GM10248 (cell line): ENCODE measurements at places on chromosomes 13 and 19.

DNA sequence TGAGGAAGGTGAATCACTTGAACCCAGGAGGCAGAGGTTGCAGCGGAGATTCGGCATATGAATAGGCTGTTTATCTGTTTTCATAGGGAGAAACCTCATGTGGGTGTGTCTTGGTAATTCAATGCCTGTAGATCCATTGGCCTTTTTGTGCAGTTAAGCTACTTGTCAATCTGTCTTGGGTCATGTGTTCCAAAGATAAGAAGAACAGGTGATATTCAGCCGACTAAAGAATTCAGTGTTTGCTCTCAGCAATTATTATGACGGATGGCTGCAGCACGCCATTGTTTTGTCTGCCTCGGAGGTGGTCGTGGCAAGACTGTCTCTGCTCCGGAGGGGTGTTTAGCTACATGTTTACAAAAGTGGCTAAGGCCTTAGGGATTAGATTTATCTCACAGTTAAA, 573.0 kb upstream of the PCDH9 start:
- DNase-seq = no peak

DNA sequence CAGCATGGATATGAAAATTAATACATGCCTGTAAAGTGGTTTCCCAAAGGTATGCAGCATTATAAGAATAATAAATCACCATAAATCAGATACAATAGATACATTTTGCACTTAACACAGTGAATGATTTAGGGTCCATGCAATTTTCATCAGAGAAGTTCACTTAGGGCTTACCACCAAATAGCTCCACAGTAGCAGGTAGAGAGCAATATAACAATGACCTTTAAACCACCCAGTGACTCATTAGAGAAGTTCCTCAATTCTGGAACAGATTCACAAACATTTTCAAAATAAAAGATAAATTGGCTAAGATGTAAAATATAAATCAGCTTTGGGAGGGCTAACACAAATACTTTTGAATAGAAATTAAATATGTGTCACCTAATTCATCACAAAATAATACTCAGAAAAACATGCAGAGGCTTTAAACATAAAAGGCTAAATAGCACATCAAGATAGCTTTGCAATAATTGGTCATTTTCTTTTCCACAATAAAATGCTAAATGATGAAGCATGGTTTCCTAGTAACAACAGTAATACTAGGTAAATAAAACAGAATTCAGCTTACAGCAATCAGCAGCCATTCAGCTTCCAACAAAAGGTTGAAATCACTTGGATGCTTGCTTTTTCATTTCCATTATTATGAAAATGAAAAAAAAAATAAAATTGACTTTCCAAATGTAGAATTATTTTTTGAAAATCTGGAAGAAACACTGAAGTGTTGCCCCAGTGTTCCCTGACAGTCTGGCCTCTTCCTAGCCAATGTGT, 84.3 kb upstream of the NBEA start:
- no peak for DNase-seq

DNA sequence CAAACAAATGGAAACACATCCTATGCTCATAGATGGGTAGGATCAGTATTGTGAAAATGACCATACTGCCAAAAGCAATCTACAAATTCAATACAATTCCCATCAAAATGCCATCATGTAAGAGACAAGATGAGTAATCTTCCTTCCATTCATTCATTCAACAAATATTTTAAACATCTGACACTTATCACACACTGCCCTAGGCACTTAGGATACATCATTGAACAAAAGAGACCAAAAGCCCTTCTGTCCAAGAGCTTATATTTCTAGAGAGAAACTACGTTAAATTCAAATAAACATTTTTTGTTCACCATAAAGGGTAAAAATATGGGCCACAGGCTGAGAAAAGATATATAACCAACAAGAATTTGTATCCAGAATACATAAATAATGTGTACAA, 20.5 kb upstream of the LHFPL6 start:
- DNase-seq = no peak

DNA sequence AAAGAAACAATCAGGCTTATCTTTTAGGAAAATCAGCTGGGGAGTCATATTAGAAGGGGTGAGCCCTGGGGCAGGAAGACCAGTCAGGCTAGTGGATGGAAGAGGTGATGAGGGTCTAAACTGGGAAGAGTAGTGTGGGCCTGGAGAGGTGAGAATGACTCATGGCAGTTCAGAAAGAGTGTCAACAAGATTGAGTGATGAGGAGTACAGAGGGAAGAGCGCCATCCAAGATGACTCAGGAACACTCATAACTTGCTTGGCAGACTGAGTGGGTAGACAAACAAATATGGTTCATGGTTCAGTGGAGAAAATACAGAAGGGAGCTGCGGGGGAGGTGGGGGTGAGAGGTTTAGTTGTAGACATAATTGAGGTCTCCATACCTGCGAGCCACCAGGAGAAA, 17.3 kb upstream of the CLDN10 start:
- no peak for DNase-seq

- peak; percentile 62 for DNase-seq
These were observed at the start of gene ANGPTL4 for GRCh38 chr19:8363803-8364771. Gene ANGPTL4 (plus strand): TSS chr19:8364155. CDS start chr19:8364322, 167 bp downstream.

- DNase-seq = no peak
These were observed 180.7 kb downstream of the STK24 start for GRCh38 chr13:98396071-98396710.

DNA sequence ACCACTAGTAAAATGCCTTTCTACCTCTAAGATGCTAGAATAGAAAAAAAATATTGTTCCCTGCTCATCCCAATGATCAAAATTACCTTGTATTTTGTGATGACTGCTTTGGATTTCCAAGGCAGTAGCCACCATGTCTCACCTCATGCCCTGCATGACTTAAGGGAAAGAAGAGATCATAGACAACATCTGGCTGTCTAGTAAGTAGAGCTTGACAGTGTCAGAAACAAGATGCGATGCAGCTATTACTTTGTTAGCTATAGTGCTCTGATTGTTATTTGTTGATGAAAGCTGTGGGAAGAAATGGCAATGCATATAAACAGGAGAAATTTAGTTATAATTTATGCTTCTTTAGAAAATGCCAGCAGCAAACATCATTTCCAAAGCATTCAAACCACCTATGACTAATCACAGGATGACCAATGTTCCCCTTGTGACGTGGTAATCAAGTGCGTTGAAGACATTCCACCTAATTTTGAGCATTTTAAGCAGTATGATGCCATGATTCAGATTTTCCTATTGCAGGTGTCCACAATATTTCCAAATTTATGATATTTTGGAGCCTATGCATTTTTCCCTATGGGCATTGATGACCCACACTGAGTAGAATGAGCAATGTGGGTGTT, 308.3 kb downstream of the KCNRG start:
- DNase-seq = no peak

GRCh38 chr19:56193981-56194640, 3.5 kb downstream of the ZSCAN5B start:
- no peak for DNase-seq

GRCh38 chr13:74273581-74273980, 139.4 kb upstream of the KLF12 start:
- DNase-seq = no peak

DNA sequence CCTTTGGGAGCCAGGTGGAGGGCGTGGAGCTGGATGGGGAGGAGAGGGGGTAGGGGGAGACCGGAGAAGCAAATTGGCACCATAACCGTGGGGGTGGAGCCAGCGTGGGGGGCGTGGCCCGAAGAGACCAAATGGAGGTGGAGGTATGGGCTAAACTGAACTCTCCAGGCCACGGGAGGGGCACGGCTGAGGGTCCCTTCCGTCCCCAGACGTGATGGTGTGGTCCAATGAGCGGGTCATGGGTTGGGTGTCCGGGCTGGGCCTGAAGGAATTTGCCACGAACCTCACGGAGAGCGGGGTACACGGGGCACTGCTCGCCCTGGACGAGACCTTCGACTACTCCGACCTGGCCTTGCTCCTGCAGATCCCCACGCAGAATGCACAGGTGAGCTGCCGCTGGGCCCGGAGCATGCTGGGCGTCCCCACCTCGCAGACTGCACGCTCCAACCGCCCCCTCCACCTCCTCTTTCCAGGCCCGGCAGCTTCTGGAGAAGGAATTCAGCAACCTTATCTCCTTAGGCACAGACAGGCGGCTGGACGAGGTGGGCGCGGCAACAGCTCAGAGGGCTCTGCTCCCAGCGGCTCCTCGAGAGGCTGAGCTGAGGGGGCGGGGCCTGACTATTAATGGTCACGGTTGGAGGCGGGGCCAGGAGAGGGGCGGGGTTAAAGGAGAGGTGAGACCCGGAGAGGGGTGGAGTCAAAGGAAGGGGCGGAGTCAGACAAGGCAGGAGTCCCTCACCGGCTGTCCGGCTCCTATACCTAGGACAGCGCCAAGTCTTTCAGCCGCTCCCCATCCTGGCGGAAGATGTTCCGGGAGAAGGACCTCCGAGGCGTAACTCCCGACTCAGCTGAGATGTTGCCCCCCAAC, 6.2 kb downstream of the HRC start:
- peak; percentile 86 for DNase-seq
